EL (cell line): ENCODE measurements at places on chromosomes 16 and 17.

GRCh38 chr17:49832840-49833599 is 14.8 kb downstream of the TAC4 start:
- no peak for DNase-seq

DNA sequence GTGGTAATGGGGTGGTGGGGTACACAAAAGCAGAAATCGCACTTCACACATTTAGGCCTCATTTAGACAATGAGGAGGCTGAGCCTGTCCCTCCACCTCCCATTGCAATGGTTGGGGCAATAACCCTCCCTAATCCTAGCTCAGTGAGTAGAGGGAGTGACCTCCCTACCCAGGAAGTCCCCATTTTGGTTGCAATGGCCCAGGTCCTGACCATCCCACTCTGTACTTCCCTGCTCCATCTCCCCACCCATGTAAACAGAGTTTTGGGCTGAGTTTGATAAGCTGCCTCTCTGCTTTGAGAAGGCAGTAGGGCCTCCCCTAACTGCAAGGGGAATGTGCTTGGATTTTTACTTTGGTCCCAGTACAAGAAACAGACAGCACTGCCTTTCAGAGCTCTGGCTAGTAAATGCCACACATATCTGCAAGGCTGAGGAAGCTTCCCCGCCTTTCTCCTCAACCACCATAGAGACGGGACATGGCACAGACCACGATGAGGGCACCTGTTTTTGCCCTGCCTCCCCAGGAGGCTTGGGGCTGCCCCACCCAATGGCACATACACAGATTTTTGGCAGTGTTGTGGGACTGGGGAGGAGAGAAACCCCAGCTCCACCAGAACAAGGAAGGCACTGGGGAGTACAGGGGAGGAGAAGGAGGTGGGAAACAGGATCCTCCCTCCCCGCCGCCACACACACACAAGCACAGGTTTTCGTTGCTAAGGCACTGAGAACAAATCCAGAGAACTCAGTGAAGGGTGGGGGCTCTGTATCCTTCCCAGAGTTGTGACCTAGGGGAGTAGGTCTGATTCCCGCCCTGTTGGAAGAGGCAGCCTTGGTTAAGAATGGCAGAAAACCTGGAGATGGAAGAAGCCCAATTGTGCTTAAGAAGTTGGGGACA is 7.3 kb downstream of the VAT1 start:
- DNase-seq: no peak

DNA sequence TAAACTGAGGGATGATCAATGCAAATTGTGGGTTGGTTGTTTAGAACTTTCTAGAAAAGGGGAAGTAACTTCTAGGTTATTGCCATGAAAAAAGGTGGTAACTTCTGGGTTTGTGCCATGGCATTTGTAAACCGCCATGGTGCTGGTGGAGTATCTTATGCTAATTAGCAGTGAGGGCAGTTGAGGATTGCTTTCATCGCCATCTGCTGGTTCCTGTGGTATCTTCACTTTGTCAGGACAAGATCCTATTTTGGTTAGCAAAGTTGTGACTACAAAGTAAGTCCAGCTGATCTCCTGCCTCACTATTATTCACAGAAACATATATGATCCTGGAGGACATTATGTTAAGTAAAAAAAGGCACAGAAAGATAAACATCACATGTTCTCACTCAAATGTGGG is 1332.3 kb downstream of the CDH11 start:
- no peak for DNase-seq

DNA sequence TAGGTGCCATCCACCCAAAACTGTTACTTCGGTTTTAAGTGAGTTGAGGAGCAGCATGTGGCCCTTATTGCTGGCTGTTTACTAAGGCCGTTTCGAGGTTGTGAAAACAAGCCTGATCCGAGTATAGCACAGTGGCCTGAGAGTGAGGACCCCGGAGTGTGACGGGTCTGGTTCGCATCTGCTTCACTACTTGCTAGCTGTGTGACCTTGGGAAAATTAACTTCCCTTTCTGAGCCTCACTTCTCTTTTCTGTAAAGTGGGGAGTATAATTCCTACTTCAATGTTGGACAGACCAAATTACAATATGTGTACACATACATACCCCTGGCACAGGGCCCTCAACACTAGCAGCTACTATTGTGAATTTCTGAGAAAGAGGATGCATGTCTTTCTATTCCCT is 11.7 kb upstream of the HEATR6 start:
- no peak for DNase-seq

- DNase-seq: no peak
These were observed 19.0 kb downstream of the IGF2BP1 start for GRCh38 chr17:49015924-49016774.

GRCh38 chr17:78304549-78305037 is 55.3 kb downstream of the SOCS3 start:
- no peak for DNase-seq

GRCh38 chr16:10787304-10787703 is 31.3 kb downstream of the TVP23A start:
- DNase-seq: no peak

GRCh38 chr17:45975640-45976295 is 23.3 kb upstream of the STH start:
- DNase-seq: no peak

DNA sequence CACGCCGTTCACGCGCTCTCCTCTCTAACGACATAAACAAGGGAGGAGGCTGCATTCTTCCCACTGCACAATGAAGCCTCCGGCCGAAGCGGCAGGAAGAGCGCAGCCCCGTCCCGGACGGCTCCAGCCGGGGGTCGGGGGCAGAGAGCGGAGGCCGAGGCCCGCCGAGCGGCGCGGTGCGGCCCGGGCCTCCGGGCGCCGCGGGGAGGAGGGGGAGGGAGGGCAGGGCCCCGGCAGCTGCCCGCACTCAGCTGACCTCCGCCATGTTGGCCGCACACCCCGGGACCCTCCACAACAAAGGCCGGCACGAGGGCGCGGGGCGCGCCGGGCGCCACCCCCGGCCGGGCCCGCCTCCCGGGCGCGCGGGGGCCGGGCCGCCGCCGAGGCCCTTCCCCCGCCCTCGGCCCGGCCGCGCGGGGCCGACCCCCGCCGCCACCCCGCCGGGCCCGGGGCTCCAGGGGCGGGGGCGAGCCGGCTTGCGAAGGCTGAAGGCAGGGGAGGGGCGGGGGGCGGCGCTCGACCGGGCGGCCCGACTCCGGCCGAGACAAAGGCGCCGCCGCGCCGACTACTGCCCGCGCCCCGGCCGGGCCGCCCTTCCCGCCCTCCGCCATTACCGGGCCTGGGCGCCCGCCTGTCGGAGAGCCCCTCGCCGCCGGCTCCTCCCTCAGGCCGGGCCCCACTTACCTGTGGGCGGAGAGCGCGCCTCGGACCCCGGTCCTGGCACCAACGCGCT is 527 bp downstream of the SIAH1 start:
- DNase-seq: peak; percentile 53

DNA sequence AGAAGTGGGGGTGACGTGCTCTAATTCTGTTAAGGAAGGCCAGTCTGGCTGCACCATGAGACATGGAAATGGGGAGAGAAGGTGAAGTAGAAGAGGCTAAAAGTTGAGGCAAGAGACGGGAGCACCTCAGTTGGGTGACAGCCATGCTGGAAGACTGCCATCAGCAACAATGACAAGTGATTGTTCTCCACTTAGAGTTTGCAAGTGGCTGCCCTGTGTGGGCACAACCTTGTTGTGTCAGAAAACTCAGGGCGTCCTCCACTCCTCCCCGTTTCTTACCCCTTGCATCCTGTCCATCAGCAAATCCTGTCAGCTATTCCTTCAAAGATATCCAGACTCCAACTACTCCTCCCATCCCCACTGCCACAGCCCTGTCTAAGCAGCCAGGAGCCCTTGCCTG is 17.6 kb downstream of the CES1 start:
- no peak for DNase-seq

DNA sequence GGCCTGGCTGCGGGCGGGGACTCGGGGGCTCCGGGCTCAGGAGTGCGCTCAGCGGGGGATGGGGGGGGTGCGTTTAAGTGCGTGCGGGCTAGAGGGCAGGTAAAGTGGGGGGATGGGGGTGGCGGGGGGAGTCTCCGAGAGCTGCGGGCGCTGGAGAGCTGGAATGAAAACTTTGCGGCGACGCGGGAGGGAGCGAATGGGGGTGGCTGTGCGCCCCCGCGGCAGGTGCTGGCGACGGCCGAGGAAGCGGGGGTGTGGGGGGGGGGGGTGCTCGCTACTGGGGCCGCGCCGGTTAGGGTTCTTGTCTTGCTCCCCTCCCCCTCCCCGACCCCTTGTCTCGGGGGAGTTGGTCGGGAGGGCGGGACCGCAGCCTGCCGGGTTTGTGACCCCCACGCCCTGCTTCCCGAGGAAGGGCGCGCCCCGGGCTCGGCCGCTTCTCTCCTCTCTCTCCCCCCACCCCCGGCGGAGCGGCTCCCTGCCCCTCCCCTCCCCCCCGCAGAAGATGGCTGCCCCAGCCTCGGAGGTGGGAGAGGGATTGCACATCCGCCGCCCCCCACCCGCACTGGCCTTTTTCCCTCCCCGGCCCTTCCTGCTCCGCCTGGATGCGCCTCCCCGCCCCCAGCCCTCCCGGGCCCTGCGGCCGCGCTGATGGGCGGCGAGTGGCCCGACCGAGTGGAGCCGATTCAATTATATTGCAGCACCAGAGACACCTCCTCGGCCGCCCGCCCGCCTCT is 649 bp downstream of the GSE1 start:
- DNase-seq: peak; percentile 20

DNA sequence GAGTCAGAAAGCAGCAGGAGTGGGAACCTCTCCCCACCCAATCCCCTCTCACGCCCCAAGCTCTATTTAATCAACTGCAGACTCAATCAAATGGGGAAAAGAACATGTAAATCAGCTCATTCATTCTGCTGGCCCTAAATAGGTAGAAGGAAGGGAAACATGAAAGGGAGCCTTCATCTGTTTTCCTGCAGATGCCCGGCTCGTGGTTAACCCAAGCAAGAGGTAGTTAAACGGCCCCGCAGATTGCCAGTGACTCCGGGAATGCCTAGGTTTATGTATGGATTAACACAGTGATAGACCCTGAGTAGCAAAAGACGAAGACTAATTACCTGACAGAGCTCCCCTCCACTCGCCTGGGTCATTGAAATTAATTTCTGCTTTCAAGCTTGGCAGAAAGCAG is 542.0 kb downstream of the WWOX start:
- DNase-seq: no peak

DNA sequence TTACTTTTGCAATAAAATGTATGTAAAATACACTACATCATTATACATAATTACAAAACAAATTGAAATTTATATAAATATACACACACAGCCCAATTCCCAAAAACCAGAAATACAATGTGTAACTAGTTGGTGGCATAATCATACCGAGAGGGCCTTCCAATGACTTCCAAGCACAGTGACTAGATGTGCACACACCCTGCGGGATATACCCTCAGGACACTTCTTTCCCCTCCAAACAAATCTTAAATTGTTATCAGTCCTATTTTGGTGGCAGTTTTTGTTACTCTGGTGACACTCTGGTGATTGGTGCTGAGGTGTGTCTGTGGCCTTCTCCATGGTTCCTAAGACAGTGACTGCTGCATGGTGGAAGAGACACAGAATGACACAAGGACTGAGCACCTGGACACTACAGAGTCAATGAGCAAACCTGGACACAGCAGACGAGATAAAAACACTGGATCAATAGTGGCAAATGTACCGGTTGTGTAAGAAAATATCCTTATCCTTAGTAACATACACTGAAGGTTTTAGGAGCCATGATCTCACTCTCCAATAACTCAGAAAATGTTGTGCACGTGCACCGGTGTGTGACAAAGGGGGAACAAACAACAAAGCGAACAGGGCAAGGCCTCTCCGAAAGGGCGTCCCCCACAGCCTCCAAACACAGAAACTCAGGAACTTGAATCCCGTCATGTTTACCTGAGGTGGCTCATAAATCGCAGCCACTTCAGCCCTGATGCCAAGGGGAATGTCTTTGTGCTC is 32.9 kb downstream of the NPLOC4 start:
- DNase-seq: no peak

GRCh38 chr17:58706351-58707140 is 14.1 kb downstream of the RAD51C start:
- DNase-seq: no peak

DNA sequence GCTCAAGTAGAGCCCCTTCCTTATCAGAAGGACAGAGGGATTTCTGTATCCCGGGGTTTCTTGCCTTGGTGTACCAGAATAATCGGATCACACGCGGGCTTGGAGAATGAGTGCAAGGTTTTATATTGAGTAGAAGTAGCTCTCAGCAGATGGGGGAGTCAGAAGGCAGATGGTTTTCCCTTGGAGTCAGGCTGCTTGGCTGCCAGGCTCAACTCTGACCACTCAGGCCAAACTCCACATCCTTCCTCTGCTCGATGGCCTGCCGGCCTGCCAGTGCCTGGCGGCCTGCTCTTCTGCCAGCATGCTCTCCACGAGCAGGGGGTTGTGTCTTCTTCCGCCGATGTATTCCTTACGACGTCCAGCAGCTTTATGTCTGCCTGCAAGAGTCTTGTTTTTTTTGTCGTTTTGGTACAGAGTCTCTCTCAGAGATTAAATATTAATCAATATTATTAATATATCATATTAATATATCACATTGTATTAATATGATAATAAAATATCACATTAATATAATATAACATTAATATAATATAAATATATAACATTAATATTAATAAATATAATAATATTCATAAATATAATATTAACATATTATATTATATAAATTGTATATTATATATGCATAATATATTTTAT is 229.2 kb upstream of the WSCD1 start:
- no peak for DNase-seq

GRCh38 chr16:72814226-72814625 is 233.7 kb downstream of the ZFHX3 start:
- DNase-seq: no peak
